Thoracic aorta (tissue), 2 donors: ENCODE measurements at places on chromosomes 12 and 14.
A peak's percentile ranks its signal among the peaks of the same experiment; 100 is the strongest.

GRCh38 chr14:75168586-75169335 lies 7.7 kb downstream of the TMED10 start:
- no peaks in the 10 kb centered on the region for H3K36me3 ChIP-seq
- no peaks in the 10 kb centered on the region for H3K27me3 ChIP-seq
- no peak overlapping the region for H3K4me3 ChIP-seq
- no peak overlapping the region for H3K27ac ChIP-seq
- no peak for DNase-seq

DNA sequence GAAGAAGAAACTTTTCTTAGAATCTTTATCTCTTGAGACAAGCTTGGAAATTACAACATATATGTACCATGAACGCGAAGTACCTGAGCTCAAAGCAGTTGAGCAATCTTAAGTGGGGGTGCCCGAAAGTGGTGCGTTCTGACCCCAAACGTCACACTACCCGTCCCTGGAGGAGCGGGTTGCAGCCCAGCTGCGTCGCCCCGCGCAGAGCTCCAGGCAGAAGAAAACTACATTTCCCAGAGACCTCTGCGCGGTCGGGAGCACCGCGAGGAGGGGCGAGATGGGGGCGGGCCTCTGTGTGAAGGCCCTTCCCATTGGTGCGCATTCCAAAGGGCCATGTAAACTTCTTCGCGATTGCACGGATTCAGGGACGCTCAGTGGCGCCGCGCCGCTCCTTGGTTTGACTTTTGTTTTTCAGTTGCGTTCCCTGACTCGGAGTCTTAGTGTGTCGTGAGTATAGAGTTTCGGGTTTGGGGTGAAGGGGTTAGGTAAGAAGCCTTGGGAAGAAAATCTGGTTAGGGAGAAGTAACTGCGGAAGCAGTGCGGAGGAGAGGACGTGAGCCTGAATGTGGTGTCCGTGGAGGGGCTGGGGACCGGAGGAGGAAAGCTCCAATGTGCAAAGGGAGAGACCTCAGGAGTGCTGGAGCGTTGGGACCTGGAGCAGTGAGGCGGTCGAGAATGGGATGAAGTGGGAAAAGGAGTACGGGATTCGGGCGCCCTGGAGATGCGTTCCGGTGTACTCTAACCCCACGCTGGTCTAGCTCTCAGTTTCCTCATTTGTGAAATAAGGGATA lies at the start of gene CCDC77:
CCDC77 (plus strand) TSS at position 410 of the 794 bp plus-strand sequence. CDS start 7,740 bp downstream, outside the sequence.
- peak within 1 kb of the TSS; percentile 74 for H3K27ac ChIP-seq
- peak within 1 kb of the TSS; percentile 82 for H3K4me3 ChIP-seq
- no peaks in the 10 kb centered on the region for H3K27me3 ChIP-seq
- peaks cover 6% of the 10 kb centered on the region for H3K4me1 ChIP-seq

DNA sequence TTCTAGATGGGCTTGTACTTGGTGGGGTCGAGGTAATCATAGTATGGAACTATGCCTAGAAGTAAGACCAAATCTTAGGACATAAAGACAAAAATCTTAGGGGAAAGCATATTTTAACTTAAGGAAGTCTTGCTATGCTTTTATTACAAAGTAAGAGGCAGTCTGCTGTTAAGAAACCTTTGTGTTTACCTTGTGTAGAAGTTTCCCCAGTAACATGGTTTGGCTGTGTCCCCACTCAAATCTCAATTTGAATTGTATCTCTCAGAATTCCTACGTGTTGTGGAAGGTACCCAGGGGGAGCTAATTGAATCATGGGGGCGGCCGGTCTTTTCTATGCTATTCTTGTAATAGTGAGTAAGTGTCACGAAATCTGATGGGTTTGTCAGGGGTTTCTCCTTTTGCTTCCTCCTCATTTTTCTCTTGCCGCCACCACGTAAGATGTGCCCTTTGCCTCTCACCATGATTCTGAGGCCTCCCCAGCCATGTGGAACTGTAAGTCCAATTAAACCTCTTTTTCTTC lies 162.5 kb upstream of the ABCD2 start:
- H3K27ac ChIP-seq, result no peak overlapping the region
- no peaks in the 10 kb centered on the region for H3K36me3 ChIP-seq
- no peaks in the 10 kb centered on the region for H3K27me3 ChIP-seq
- no peaks in the 10 kb centered on the region for H3K4me1 ChIP-seq
- no peak for DNase-seq
- H3K4me3 ChIP-seq, result no peak overlapping the region

DNA sequence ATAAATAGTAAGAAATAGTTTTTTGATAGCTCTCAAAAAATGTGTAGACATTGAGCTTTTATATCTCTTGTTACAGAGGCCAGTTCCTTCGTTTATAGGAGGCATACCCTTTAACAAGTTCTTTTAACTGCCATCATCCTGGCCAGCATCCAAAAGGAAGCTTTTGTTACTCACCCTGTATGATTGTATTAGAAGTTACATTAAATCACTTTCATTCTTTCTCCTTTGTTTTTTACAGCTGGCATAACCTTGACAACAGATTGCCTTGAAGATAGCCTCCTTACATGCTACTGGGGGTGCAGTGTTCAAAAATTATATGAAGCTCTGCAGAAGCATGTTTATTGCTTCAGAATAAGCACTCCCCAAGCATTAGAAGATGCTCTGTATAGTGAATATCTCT lies 20.1 kb downstream of the CGRRF1 start:
- no peak overlapping the region for H3K27ac ChIP-seq
- no peaks in the 10 kb centered on the region for H3K27me3 ChIP-seq
- no peak overlapping the region for H3K4me3 ChIP-seq
- H3K36me3 ChIP-seq, result peaks cover 3% of the 10 kb centered on the region
- DNase-seq, result no peak

DNA sequence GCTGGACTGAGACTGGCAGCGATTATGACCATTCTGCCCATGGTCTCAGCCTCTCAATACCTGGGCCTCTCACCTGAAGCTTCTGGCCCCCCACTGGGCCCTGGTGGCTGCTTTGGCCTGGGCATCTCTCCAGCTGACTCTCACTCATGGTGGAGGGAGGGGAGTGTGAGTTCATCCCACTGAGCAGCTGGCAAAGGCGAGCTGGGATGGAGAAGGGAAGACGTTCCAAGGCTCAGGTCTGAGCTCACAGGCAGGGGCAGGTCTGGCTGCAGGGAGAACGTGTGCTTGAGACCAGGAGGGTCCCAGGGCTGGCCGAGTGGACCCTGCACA lies 103.5 kb downstream of the TMEM121 start:
- no peaks in the 10 kb centered on the region for H3K36me3 ChIP-seq
- H3K4me3 ChIP-seq, result no peak overlapping the region
- H3K27ac ChIP-seq, result no peak overlapping the region
- H3K27me3 ChIP-seq, result no peaks in the 10 kb centered on the region
- DNase-seq, result no peak
- H3K4me1 ChIP-seq, result no peaks in the 10 kb centered on the region
